Activated CD4-positive, alpha-beta T cell treated with anti-CD3 and anti-CD28 coated beads, Interleukin-2, amount 50 U/mL, for 48 hours (primary cell): ENCODE measurements at places on chromosomes 11 and 22.

DNA sequence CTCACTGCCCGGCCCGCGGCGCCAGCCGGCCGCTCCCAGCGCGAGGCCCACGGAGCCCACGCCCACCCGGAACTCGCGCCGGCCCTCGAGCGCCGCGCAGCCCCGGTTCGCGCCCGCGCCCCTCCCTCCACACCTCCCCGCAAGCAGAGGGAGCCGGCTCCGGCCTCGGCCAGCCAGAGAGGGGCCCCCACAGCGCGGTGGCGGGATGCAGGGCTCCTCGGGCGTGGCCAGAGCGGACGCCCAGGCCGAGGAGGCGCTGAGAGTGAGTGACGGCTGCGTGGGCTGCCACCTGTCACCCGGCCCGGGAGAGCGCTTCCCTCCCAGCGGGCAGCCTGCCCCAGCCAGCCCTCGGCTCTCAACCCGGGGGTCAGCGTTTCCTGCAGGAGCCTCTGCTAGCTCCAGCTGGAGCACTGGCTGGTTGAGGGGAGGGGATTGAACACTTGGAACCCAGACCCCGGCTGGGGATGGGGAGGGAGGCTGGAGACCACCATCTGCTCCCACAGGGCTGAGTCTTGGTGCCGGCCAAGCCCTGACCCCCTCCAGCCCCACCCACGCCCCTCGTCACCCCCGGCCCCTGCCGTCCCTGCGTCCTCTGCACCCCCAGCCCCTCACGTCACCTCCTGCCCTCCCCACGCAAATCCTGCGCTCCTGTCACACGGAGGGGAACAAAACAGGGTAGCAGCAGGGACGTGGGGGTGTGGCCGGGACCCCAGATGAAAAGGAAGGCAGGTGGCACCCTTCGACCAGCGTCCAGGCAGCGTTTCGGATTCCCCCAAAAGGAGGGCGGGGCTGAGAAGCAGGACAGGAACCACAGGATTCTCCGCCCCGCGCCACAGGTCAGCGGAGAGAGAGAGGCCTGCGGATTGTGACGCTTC, 157.0 kb downstream of the BRD1 start:
- DNase-seq, result peak; percentile 44

- DNase-seq, result no peak
These were observed 6.4 kb downstream of the NPTXR start for GRCh38 chr22:38837414-38837928.

GRCh38 chr11:117876341-117877119, at the start of gene FXYD6:
FXYD6 (minus strand) TSS chr11:117876658; CDS start chr11:117842776, 33,882 bp downstream.
- DNase-seq, result no peak

- no peak for DNase-seq
These were observed 25.5 kb upstream of the NNMT start for GRCh38 chr11:114270531-114271270.

DNA sequence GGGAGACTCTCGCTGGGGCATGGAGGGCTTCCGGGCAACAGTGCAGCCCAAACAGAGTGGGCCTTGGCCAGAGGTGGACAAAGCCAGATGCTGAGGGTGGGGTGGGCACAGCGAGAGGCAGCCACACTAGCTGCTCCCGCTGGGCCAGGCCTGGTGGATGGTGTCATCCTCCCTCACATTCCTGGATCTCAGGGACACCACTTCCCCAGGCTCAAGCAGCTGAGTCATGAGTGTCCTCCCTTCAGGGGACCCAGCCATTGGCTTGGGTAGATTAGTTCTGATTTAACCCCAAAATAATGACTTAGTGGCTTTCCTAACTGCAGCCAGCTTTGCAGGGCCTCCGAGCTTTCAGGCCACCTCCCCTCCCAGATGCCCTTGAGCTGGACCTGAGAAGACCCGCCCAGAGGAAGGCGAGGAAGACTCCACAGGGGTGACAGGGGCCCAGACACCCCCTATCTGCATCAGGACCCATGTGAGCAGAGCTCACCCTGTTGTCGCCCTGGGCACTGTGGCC, 25.9 kb upstream of the WNT7B start:
- DNase-seq, result no peak

DNA sequence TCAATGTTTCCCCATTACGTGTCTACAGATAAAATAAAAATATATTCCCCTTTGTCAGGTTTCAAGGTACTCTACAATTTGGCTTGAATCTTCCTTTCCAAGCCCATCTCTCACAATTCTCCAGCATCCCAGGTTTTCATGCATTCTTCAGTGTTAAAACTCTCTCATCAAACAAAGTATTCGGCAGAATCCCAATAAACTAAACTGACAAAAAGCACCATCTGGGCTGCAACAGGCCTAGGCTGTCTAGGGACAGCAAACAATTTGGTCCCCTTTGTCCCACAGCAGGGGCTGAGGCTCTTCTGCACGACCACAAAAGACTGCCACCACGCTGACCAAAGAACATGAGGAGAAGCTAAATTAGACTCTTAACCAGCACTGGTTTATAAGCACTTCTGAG, 159.4 kb downstream of the CADM1 start:
- no peak for DNase-seq

- DNase-seq, result no peak
These were observed 625.9 kb downstream of the TBC1D22A start for GRCh38 chr22:47388331-47388730.

DNA sequence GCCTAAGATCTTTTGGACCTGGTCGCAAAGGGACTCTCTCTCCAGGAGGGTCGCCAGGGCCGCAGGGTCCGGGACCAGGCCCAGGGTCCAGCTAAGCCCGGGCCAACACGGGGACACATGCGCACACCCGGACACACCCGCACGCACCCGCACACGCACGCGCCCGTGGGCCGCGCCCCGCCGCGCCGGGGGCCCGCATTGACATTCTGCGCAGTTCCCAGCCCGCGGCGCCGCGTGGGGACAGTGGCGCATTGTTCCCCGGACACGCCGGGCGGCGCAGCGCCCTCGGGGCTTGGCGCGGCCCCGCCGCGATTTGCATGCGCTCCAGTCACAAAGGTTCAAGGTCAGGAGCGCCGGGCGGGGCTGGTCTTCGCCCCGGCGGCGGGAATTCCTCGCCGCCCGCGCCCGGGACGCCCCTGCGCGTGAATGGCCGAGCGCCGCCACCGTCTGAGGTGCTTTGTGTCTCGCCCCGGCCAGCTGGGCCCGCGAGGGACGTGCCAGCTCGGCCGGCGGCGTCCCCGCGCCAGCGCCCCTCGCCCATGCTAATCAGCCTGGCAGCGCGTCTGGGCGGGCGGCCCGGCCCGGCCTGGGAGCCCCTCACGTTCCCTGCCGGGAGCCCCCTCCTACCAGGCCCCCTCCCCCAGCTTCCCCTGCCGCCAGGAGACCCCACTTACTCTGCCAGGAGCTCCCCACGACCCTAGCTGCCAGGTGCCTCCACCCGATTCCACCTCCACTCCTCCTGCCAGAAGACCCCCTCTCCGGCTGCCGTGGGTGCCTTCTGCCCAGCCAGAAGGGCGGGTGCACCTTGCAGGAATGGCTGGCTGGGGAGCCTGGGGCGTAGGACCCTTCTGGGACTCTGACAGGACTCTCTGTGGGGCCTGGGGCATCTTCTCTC, 50.5 kb upstream of the WNT7B start:
- DNase-seq, result no peak

DNA sequence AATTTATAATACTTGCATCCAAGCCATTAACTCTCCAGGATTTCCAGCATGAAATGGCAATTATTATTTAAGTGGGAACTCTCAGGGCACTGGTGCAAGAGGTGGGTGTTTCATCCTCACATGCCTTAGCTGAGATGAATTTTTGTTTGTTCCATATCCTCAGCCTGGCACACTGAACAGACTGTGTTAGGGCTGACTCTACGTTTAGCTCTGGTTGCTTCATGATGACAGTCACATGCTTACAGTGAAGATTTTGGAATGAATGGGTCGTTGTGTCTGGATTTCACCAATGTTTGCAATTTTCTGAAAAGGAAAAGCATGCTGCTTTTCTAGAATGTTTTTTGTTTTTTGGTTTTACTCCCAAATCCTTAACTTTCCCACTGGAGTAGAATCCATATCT, 246.6 kb downstream of the INSC start:
- DNase-seq, result no peak

DNA sequence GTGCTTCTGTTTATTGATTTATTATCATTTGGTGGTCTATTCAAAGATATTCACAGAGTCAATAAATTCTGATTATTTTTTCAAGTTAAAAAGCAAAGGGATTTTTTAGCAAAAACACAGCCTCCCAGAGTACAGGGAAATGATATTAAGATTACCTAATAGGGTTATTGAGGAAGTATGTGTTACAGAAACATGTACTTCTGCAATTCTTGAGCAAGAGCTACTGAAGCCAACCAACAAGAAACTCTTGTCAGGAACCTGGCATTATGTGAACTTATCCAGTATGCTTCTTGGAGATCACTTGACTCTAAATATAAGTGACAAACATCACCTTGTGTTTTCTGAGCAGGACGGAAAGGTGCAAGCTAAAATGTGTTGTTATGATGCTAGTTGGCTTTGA, 42.0 kb upstream of the CARD18 start:
- no peak for DNase-seq

GRCh38 chr11:59158206-59159068, 13.5 kb upstream of the DTX4 start:
- peak; percentile 57 for DNase-seq

DNA sequence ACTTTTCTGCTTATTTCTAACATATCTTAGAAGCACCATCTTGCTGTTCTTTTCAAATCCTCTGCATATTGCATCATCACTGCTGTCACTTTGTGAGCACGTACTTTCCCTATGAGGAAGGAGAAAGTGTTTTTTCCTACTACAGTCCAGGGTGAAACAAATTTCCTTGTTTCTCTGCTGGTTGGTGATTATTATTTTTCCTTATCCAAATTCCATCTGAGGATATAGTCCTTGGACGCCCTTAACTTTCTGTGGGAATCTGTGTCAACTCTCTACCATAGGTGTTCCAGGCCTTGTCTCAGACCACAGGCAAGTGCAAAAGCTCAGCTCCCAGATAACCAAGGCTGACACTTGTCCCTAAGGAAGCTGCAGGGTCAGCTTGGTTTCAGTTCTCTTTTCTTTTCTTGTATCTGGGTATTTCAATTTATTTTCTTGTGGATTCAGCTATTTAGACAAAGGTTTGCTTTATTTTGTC, 29.4 kb upstream of the LYVE1 start:
- no peak for DNase-seq

- DNase-seq, result peak; percentile 21
These were observed 580 bp downstream of the DTX4 start for GRCh38 chr11:59172345-59173079.

DNA sequence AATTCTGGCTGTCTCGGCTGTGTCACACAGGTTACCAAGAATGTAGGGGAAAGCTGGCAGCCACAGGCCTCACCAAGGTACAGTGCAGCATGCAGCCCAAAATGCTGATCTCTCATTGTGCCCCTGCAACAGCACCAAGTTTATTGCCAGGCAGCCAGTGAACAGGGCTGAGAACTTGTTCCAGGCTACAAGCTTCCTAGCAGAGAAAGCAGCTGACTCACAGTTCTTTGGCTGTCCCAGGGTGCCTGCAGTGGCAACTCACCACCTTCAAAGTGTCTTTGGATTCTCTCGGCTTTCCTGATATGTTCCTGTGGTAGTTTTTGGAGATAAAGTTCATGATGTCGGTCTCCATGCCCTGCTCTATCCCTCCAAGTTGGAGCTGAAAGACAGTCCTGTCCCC, 719.1 kb upstream of the ANO3 start:
- DNase-seq, result no peak

- DNase-seq, result no peak
These were observed 17.8 kb upstream of the PIM3 start for GRCh38 chr22:49942565-49943404.

- no peak for DNase-seq
These were observed 103.5 kb downstream of the MICAL2 start for GRCh38 chr11:12213883-12214282.

GRCh38 chr11:69320326-69320725, 26.4 kb downstream of the MYEOV start:
- no peak for DNase-seq

DNA sequence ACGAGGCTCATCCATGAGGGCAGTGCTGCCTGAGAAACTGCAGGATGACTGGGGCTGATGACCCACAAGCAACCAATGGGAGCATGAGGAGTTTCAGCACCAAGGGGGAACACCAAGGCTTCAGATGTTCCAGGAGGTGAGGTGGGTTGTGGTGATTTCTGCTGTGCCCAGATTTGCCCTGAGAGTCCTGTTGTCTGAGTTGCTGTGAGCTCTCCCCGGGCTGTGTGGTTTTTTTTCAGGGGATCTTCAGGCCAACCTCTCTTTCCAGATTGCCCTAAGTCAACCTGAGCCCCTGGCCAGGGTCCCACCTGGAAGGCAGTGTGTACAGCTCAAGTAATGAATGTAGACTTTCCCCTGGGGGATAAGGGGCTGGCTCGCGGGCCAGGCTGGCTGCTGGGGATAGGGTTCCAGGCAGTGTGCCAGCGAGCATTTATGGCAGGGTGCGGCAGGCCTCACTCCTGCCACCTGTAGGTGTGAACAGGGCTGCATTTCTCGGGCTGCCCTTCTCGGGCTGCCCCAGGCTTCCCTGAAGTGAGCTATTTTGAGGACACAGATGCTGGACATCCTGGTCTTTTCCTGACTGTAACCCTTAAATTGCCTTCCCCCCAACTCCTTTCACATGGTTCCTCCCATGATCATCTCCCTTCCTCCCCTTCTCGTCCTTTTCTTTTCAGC, 9.8 kb downstream of the SLC22A6 start:
- DNase-seq, result peak; percentile 6

DNA sequence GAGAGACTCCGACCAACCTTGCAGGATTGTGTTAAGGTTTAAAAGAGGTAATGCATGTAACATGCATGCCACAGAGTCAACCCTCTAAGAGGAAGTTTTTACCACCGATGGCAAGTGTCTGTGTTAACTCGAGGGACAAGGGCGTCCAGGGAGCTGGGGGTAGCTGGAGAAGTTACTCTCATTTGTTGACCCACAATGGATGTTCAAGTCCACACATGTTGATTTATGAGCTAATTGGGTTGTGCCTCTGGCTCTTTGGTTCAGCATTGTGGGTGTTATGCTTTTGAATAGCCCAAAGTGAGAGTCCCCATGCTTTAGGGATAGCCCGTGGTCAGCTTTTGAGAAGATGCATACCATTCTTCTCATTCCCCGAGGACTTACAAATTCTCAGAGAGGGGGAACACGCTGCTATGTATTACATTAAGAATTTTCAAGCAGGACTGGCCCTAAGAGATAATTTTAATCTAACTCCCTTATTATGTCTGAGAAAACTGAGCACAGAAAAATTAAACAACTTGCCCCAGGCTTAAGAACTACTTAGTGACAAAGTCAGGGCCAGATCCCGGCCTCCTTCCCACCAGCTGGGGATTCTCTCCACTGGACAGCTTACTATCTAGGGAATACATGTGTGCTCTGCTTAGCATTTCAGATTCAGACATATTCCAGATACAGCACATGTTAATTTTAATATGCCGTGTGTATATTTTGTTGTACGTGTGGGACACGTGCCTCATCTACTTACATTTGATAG, 5.2 kb upstream of the PLET1 start:
- no peak for DNase-seq

GRCh38 chr11:110297726-110298300, 1.4 kb upstream of the RDX start:
- DNase-seq, result no peak

- no peak for DNase-seq
These were observed 3.3 kb upstream of the ANKRD13D start for GRCh38 chr11:67285541-67286498.

- no peak for DNase-seq
These were observed 112.1 kb upstream of the BDNF start for GRCh38 chr11:27812341-27812740.

- DNase-seq, result no peak
These were observed 136.9 kb downstream of the METTL15 start for GRCh38 chr11:28245131-28245530.

- no peak for DNase-seq
These were observed 107.5 kb downstream of the MYO18B start for GRCh38 chr22:25849522-25849921.

GRCh38 chr11:102204174-102204573, 93.9 kb downstream of the YAP1 start:
- no peak for DNase-seq

GRCh38 chr22:40609216-40609615, 27.3 kb downstream of the MRTFA start:
- DNase-seq, result no peak
